Stimulated activated CD4-positive, alpha-beta T cell treated with anti-CD3 and anti-CD28 coated beads, Interleukin-4, amount 100 ng/mL, for 1 hour (primary cell): ENCODE measurements at places on chromosomes 16 and 17.

GRCh38 chr17:3660311-3660891 lies 8.0 kb downstream of the TAX1BP3 start:
- DNase-seq = no peak

GRCh38 chr17:29778956-29779811 lies 150.8 kb downstream of the SSH2 start:
- DNase-seq = peak; percentile 84

DNA sequence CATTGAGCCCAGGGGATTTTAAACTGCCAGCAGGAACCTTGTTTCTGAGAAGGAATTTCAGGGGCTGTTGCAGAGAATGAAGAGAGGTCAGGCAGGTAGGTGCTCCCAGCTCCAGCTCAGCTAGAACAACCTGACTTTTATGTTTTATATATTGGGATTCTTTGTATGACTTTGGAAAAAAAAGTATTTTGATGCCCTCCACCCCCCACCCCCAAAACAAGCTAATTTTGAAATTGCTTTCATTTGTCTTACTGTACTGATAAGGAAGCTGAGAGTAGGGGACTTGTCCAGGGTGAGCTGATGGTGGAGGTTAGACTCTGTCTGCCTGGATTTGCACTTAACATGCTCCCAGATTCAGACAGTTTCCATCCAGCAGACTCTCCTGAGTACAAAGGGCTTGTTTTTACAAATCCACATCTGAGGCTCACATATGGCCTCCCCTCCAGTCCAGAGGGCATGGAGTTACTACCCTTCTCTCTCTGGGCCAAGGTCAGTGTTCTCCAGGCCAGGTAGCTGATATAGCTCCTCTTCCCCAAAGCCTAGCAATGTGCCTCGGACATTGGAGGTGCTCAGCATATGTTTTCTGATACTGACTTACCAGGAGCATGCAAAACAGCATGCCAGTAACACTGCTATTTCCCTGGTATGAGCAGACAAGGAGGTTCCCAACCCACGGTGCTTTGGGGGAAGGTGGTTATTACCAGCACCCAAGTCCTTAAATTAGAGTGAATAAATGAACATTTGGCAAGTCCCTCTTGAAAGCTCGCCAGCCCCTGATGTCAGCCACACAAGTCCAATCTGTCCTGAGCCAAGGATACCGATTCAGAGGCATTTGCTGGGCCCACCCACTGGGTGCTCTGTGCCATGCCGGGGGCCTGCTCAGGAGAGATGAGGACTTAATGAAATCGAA lies 11.3 kb downstream of the STX1B start:
- DNase-seq = no peak

- no peak for DNase-seq
These were observed 494.1 kb downstream of the CDH11 start for GRCh38 chr16:64627781-64628180.

DNA sequence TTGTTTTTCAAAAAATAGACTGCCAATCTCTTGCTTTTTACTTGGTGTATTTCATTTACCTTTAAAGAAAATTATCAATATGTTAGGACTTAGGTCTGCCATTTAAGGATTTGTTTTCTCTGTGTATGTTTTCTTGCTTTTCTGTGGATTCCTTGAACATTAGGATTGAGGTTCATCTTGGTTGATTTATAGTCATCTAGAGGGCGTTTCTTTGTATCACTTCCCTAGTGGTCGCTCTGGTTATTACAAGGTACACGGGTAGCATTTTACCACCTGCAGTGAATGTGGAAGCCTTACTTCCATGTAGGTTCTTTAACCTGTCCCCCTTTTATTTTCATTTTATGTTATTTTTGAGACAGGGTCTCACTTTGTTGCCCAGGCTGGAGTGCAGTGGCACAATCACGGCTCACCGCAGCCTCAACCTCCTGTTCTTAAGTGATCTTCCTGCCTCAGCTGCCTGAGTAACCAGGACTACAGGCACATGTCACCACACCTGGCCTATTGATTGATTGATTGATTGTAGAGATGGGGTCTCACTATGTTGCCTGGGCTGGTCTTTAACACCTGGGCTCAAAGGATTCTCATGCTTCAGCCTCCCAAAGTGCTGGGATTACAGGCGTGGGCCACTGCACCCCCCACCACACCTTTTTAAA lies 35.2 kb upstream of the CBX4 start:
- no peak for DNase-seq

- DNase-seq = peak; percentile 44
These were observed 32.8 kb downstream of the HIC1 start for GRCh38 chr17:2087597-2088211.

- peak; percentile 86 for DNase-seq
These were observed at the start of gene AXIN2 for GRCh38 chr17:65561452-65562205. TSS of gene AXIN2 (minus strand) at chr17:65561648. CDS start at chr17:65558620, 3,028 bp downstream.

DNA sequence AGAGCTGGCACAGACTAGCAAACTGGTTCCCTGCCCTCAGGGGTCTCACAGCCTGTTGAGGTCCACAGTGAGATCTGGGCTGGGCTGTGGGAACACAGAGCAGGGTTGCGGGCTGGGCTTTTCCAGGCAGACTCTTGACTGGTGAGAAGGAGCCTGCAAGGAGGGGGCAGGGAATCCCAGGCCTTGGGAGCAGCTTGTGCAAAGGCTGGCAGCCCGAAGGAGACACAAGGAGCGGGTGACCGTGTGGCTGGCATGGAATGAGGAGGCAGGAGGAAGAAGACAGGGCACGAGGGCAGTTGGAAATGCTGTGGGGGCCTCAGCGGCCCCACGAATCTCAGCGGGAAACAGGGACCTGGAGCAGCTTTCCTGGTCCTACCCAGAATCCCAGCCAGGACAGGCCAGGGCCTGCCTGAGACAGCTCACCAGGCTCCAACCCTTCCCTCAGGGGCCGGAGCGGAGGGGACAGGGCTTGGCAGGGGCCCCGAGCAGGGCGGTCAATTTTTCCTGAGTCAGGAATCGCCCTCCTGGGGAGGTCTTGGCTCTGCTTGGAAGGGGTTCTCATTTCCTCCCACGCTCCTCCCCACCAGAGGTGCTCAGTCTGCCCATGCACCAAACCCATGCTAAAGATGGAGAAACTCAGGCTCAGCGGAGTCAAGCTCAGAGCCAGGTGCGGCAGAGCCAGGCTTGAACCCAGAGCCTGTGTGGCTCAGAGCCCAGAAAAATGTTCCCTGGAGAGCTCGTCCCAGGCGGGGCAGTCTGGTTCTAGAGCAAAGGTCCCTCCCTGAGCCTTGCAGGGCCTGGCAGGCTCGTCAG lies 9.2 kb upstream of the SNN start:
- no peak for DNase-seq

DNA sequence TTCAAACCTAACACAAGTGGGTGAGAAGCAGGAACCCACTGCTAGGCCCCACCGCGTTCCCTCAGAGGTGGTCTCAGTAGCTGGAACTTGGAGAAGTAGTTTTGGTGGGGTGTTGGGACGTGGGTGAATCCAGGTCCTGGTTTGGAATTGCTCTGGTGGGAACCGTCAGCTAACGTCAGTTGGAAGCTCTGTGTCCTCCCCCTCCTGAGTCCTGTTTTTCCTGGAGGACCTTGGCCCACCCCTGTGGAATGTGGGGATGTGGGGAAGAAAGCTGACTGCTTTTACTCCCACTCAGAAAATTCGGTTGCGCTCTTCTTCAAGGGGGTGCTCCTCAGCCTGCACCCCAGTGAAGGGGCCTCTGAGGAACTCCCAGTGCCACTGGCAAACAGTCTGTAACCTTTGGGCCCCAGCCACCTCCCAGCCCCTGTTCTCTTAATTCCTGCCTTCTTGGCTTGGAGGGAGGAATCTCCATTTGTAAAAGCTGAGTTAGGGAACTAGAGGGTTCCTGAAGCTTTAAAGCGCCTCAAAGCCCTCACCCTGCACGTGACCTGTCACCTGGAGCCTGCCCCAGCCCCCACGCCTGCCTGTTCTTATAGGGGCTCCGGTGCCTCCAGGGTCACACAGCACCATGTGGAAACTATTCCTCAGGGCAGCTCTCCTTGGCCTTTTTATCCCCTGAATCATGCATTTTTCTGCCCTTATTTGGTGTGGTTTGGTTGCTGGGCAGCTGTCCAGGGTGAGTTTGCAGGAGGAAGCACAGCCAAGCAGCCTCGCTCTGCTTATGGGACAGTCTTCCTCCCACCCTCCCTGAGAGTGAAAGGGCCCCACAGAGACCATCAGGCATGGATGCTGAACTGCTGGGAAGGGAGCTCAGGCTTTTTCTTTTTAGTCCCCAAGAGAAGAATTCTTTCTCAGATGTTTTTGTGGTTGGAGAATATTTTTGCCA lies 16.2 kb upstream of the NAGLU start:
- DNase-seq = no peak

GRCh38 chr16:26317885-26318284 lies 626.1 kb downstream of the HS3ST4 start:
- no peak for DNase-seq

- no peak for DNase-seq
These were observed 328 bp downstream of the LLGL1 start for GRCh38 chr17:18225642-18226283.

GRCh38 chr16:11498683-11499082 lies 88.0 kb downstream of the LITAF start:
- no peak for DNase-seq

GRCh38 chr17:14755002-14755401 lies 454.1 kb downstream of the HS3ST3B1 start:
- DNase-seq = no peak

DNA sequence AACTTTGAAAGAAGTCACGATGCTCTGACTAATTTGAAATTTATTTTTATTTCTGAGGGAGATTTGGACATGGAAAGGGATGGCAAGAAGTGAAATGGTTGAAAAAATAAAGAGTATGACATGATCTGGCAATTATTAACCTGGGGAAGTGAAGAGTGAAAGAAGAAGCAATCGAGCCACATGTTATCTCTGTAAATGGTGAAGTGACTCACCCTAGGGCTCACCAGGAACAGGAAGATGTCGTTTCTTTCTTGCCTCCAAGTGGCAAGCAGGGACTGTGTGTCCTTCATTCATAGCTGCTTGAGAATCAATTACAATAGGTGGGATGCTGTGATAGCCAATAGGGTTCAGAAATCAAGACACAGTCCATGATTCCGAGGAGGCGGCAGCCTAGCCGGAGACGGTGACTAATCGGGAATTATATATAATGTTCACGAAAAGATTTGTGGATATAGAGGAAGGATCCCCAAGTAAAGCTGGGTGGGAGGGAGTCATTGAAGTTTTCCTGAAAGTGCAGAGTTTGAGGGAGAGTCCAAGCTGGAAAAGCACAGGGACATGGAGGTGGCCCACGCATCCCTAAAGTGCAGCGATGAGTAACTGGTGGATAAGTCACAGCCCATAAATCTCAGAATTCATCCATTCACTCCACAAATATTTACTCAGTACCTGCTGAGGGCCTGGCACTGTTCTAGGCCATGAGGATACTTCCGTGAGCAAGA lies 18.2 kb upstream of the KRT20 start:
- DNase-seq = no peak

DNA sequence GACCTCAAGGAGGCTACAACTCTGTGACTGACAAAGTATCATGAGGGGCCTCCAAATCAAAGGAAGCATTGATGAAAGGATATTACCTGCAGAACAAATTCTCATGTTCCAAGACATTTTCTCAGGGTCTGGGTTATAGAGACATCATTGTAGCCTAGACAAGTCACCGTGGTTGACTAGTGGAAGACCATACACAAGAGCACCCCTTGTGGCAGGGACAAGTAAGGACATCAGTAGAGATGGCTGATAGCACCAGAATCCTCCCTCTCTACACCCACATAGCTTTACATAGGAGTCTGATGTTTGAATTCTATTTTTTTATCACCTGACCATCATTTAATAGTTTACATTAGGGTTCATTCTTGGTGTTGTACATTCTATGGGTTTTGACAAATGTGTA lies 32.5 kb upstream of the CDH8 start:
- no peak for DNase-seq

- no peak for DNase-seq
These were observed 127.3 kb downstream of the KATNIP start for GRCh38 chr16:27677263-27677662.

DNA sequence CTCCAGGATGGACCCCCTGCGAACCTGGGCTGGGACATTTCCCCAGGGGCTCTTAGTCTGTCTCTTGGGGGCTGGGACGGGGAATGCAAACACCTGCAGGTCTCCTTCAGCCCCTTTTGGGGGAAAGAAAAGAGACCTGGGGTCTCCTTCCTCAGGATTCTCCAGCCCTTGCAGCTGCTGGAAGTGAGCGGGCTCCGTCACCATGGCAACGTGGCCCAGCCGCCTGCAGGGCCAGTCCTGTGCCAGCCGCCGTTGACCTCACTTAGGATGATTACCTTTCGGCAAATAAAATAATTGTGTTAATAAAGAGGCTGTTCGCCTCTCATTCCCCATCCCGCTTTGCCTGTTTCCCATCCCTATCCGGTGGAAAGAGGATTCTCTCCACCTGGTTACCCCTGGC lies 25.7 kb downstream of the MRM1 start:
- no peak for DNase-seq

DNA sequence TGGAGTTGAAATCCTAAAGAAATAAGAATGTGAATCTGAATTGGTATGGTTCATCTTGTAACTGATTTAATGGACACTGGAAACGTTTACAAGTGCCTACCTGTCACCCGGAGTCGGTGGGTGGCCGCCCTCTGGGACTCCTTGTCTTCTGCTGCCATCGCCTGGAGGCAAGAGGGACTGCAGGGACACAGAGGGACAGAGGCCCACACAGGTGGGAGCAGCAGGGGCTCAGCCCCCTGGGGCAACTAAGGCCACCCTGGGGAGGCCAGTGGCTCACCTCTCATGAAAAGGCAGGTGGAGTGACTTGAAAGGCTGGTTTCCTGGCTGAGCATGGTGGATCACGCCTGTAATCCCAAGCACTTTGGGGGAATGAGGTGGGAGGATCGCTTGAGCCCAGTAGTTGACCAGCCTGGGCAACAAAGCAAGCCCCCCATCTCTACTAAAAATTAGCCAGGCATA lies 23.2 kb downstream of the TMEM92 start:
- peak; percentile 80 for DNase-seq
